ENCODE measurements at places on chromosomes 16 and 17.
A peak's percentile ranks its signal among the peaks of the same experiment; 100 is the strongest.

DNA sequence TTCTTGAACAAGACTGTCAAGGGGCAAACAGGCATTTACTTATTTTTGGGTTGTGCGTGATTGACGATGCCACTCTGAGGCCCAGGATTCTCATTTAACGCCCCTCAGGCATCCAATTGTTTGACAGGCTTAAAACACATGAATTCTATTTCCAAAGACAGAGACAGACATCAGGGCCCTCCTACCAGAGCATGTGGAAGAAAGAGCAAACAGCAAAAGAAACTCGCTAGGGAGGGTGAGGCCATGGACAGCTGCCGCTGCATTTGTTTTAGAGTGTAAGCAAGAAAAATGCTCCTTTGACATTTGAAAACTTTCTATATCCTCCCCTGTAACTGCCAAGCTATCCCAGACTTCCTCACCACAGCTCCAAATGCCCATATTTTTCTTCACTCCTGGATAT lies 410.1 kb downstream of the NPIPA8 start:
- DNase-seq: no peak

DNA sequence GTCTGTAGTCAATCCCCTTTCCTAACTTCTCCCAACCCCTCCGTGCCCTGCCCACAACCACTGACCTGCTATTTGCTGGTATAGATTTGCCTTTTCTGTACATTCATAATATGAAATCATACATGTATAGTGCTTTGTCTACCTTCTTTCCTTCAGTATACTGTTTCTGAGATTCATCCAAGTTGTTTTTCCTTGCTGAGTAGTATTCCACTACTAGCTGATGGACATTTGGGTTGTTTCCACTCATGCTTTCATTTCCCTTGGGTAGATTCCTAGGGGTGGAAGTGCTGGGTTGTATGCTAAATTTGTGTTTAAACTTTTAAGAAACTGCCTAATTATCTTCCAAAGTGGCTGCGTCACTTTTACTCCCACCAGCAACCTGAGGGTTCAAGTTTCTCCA lies 27.7 kb downstream of the CSNK2A2 start:
- no peak for DNase-seq

DNA sequence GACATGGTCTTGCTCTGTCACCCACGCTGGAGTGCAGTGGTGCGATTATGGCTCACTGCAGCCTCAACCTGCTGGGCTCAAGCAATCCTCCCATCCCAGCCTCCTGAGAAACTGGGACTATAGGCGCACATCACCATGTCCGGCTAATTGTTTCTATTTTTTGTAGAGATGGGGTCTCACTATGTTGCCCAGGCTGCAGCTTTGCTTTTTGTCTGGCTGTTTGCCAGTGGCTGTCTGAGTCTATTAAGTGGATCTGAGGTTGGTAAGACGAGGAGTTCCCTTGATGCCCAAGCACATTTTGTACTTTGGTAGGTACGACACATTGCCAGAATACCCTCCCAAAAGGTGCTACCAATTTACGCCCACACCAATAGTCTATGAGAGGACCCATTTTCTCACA lies 5.1 kb downstream of the TBX21 start:
- DNase-seq: no peak

GRCh38 chr16:2912330-2913199 lies 834 bp downstream of the FLYWCH1 start:
- DNase-seq: no peak

DNA sequence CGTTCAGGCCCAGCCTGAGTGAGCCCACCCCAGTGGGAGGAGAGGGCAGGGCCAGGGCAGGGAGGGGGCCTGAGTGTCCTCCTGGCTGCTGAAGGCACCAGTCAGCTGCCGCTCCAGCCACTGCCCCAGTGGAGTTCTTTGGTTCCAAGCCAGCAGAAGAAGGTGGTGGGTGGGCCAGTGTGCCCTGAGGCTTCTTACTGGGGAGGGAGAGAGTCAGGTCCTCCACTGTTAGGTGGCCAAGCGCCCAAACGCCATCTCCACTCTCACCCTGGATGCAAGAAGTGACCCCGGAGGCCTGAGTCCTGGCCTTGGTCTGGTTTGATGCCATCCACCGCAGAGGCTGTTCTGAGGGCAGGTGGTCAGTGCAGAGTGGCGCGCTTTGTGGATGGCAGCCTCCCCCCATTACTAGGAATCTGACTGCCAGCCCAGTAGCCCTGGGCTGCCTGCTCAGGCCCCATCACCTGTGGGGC lies 2.2 kb downstream of the RNF213 start:
- DNase-seq: no peak

GRCh38 chr17:77237232-77238008 lies 96.7 kb downstream of the SEC14L1 start:
- no peak for DNase-seq

DNA sequence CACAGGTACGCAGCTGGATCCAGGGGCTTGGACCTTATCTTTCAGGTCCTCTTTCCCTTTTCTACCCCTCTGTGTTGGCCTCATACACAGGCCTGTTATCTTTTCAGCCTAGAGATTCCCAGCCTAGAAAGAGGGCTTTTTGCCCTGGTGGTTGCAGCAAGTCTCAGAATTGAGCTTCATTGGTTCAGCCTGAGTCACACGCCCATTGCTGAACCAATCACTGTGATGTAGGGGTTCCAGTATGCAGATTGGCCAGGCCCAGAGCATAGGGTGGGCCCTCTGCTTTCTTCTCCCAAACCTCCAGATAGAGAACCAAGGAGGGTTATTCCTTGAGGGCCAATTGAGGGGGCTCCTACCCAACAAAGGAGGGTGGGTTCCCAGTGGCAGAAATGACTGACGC lies 32.8 kb downstream of the GPT2 start:
- no peak for DNase-seq

DNA sequence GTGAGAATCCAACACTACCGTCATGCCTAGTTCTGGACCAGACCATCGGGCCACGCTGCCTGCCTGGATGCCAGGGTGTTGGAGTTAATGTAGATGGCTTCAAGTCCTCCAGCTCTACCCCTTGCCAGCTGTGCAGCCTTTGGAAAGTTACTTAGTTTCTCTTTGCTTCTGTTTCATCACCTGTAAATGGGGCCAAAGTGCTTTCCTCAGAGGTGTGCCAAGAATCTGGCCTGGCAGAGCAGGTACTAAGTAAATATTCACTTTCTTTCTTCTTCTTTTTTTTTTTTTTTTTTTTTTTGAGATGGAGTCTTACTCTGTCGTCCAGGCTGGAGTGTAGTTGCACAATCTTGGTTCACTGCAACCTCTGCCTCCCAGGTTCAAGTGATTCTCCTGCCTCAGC lies 159.5 kb upstream of the RPL38 start:
- no peak for DNase-seq

DNA sequence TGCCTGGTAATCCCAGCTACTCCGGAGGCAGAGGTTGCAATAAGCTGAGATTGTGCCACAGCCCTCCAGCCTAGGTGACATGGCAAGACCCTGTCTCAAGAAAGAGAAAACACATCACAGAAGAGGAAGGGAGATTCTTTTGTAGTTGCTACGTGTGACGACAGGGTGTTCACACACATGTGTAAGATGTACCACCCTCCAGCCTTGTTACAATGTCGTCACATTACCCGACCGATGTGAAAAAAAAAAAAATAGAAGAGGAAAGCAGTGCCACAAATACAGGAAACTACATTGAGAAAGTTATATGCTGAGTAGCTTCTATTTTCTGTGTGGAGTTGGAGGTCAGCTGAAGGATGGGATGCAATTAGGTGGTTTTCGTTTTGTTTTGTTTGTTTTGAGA lies 56.0 kb downstream of the CLUH start:
- no peak for DNase-seq

- no peak for DNase-seq
Measured at GRCh38 chr17:81601525-81602120, 35.3 kb downstream of the NPLOC4 start.

DNA sequence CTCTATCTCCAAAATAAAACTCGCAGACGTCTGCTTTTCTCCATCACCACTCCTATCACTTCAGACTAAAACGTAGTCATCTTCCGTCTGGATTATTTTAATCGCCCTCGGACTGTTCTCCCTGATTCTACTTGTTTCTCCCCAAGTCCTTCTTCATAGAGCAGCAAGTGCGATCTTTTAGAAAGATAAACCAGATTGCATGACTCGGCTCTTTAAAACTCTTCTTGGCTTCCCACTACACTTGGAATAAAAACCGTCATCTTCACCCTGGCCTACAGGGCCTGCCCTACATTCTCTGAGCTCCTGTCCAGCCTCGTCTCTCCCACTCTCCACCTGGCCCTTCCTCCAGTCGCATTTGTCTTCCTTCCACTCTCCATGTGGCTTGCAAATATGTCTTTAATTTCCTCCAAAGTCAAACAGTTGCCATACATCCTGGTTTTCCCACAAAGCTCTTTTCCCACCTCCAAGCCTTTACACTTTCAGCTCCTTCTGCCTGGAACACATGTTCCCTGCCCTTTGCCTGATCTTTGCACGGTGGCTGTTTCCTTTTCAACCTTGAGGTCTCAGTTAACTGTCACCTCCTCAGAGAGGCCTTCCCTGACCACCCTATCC lies 70.5 kb upstream of the DHX40 start:
- DNase-seq: no peak

DNA sequence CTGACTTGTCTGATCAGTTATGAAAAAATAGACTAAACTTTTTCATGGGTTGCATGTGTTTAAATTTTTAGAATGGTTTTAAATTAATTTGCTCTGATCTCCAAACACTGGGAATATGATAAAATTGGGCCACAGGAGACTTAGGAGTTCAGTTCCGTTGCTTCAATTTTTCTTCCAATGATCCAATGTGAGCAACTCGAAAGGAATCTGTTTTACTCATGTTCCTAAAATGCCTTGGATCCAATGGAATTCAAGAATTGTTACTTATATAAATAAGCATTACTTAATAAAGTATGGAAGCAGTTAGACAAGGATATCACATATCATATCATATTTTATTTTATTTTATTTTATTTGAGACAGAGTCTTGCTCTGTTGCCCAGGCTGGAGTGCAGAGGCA lies 56.0 kb upstream of the NACA2 start:
- DNase-seq: no peak

DNA sequence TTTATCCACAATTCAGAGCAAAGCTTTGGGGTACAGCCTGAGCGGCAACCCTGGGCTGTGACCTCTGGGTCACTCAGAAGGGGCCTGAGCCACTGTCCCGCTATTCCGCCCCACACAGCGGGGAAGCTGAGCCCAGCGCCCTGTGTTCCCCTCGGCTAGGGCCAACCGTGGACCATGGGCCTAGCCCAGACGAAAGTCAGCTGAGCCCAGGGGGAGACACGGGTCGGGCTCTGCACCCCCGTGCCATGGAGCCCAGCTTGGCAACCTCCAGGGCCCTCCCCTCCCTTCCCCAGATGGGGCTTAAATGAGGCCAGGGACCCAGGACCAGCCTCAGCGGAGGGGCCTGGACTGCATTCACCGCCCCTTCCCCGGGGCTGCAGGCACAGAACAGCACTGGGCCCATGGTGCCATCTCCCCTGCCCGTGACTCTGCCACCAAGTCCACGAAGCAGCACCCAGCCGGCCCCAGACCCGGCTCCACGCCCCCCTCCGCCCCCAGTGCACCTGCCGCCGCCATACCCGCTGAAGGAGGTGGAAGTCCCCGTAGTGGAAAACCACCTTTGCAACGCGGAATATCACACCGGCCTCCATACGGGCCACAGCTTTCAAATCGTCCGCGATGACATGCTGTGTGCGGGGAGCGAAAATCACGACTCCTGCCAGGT lies 1.8 kb downstream of the TPSD1 start:
- DNase-seq: no peak

GRCh38 chr17:19762515-19762961 lies 14.4 kb upstream of the ALDH3A1 start:
- DNase-seq: peak; percentile 33

DNA sequence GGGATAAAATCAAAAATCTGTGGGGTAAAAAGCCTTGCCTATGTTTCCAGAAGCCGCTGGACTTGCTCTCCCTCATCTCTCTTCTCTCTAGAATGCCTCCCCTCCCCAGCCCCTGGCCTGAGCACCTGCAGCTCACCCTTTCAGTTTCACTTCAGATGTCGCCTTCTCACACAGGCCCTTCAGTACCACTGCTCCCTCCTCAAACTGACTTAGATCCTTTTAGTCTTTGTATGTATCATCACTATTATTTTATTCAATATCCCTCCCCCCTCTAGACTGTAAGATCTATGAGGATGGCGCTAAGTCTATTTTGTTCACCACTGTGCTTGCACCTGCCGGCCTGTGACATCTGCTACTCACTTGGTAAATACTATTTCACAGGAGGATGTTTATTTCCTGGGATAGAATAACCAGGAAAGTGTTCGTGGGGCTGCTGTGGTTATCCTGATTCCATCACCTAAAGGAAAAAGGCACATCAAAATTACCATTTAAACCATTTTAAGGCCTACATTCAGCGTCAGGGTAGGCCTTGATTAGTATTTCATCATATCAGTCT lies 122.3 kb downstream of the MRTFB start:
- no peak for DNase-seq

DNA sequence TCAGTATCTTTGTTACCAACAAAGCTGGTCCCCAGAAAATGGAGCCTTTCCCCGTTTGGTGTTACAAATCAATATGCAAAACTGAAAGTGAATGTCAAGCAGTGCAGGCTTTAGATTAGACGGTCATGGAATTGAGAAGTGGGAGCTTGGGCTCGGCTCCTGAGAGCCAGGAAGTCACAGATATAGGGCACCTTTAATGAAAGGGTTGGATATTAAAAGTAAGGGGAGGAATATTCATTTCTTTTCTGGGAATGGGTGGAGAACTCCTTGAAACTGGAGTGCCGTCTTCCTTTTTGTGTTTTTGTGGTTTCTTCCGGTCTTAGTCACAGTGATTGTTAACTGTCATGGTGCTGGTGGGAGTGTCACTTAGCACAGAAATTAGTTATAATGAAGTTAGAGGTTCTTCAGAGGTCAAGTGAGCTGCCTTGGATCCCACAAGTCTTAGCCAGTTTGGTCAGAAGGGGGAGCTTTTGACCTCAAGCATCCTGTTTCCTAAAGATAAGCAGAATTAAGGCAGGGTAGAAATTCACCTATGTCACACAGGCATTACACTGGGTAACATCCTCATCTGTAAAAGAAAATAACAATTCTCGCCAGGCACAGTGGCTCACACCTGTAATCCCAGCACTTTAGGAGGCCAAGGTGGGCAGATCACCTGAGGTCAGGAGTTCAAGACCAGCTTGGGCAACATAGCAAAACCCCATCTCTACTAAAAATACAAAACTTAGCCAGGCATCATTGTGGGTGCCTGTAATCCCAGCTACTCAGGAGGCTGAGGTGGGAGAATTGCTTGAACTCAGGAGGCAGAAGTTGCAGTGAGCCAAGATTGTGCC lies 9.6 kb upstream of the EIF1 start:
- peak; percentile 24 for DNase-seq
